Urinary bladder (tissue), 4 donors: ENCODE measurements at places on chromosomes 16 and 17.

- DNase-seq = no peak
These were observed 19.6 kb downstream of the CPPED1 start for GRCh38 chr16:12784076-12784475.

DNA sequence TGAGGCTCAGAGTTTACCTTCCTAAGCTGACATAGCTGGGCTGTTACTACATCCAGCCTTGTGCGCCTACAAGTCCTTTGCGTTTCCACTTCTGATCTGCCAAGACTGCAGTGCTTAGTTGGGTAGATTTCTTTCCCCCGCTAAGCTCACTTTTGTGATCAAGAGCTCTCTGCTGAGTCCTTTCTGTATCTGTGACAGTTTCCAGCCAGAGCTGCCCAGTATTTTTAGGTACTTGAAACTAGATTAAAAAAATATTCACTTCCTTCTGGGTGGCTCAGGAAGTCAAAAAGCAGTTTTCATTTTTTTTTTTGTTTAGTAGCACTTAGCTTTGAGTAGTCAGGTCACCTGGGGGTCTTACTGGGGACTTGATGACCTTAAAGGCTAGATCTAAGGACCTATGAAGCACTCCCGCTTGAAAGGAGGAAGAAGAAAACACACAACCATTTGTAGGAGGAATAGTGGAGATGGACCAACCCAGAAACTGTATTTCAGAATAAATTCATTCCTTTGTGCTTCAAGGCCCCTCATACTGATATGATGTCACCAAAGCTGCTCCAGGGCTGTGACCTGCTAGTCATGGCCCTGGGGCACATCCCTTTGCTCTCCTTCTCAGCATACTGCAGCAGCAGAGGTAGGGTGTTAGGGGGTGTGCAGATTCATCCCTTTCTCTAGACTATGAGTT is 75.6 kb upstream of the HNF1B start:
- DNase-seq = no peak

GRCh38 chr17:77218902-77219301 is 78.1 kb downstream of the SEC14L1 start:
- DNase-seq = no peak

GRCh38 chr17:78774453-78774852 is 7.6 kb downstream of the CYTH1 start:
- no peak for DNase-seq

DNA sequence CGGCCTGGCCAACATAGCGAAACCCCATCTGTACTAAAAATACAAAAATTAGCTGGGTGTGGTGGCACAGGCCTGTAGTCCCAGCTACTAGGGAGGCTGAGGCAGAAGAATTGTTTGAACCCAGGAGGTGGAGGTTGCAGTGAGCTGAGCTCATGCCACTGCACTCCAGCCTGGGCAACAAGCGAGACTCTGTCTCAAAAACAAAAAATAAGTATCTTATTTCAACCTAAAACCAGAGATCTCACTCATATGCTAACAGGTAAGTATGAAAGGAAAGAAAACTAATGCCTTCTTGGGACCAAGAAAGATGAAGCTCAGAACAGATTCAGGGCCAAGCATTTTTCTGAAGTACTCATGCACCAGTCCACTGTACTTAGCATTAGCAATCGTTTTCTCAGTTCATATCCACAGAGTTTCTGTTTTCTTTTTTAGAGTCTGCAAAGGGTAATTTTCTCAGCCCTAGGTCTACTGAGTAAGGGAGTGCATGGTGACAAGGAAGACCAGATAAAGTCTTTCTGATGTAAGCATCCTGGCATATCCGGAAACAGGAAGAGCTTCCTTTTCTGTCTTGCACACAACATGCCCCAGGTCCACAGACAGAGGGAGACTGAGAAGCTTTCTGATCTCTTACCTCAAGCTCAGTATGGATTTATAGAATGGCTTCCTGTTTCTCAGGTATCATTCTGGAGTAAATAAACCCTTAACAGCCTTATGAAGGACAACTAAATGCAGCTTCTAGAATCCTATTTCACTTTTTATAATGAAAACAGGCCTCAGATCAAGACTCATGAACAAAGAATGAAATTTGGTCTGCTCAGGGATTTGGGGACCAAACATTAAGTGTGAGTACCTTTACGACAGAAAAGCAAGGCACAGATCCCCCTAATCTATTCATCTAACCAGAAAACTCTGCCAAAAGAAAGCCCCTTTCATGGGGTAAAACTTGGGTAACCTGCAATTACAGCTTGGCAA is 38.7 kb upstream of the FOXJ1 start:
- DNase-seq = no peak

GRCh38 chr17:76986365-76986764 is 118.2 kb downstream of the MGAT5B start:
- DNase-seq = peak; percentile 25

GRCh38 chr16:68069511-68070248 is 15.5 kb upstream of the NFATC3 start:
- DNase-seq = no peak

DNA sequence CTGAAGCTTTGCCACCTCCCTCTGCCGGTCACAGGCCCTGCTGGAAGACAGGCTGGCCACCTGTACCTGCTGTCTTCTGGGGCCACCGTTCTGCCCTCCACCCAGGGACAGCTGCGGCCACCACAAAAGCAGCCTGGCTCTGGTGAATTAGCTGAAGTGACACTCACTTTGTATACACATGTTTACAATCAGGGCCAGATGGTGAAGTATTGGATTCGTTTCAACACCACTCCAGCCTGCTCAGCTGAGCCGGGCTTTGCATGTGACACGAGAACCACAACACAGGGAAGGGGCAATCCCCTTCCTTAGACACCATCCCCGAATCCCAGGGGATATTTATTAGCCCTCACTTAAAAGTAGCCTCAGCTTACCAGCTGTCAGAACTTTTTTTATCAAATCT is 191.5 kb upstream of the RPL38 start:
- DNase-seq = no peak

DNA sequence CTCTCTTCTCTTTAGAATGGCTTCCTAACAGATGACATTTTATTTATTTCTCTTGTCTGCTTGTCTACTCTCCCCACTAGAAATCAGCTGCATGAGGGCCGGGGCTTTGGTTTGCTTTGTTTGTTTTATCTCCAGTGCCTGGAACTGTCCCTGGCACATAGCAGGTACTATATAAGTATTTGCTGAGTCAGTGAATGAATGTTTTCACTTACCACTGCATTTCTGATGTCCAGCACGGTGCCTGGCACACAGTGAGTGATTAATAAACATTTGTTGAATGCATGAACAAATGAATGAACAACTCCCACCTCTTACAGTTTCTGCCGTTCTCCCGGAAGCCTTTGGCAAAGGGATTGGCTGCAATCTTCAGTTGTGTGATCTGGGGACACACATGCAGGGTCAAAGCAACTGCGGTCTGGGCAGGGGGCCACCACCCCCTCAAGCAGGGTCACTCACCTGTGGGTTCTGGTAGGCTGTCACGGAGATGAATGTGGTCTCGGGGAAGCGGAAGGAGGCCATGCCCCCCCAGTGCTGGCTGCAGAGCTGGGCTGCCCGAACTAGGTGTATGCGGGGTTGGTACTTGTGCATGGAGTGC is 3.4 kb downstream of the TBX6 start:
- no peak for DNase-seq

- no peak for DNase-seq
These were observed 6.1 kb downstream of the TMEM235 start for GRCh38 chr17:78237401-78238012.

DNA sequence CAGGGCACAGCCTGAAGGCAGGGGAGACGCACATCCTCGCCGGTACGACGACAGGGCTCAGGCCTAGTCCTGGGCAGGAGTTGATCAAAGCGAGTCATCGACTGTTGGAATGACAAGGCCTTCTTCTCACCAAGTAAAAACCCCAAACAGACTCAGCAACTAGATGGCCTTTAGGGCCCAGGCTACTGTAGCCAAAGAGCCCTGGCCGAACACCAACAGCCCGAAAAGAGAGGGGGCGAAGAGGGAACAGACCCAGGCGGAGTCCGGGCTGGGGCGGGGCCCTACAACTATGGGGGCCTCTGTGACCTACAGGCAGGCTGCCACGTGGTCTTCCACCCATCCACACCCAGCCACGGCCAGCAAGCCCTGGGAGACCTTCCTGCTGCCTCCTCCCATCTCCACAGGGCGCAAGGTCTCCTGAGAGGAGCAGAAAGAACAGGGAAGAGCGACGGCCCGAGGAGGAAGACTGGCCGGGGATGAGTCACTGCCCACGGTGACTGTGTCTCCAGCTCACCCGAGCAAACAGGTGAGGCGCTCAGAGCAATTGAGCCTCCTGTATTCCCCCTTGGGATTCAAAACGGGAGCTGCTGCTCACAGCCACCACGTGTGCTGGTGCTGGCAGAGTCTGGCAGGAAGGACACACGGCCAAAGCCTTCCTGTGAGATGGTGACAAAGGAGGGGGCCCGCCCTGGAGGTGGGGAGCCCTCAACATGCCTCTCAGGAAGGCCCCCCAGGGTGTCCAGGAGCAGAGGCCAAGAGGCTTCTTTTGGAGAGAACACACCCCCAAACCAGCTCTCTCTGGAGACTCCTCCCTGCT is 17.7 kb downstream of the SLC16A3 start:
- no peak for DNase-seq

DNA sequence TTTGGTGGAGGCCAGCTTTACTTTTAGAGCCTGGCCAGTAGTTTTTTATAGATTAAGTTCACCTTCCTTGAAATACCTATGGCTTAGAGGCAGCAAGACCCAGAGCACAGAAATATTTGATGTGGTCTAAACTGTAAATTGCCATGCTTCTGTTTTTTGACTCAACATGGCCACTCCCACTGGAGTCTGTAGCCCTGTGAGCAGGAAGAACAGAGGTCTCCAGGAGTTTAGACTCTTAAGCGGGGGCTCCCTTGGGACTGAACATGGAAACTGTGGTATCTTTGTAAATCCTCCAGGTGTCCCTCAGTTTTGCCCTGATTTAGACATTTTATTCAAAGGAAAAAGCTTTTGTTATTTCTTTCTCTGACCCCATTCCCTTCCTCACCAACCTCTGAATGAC is 145.6 kb downstream of the FTO start:
- no peak for DNase-seq
